Left cardiac atrium (tissue), 4 donors: ENCODE measurements at places on chromosomes 7 and 10. TPM values are rescaled to one million over a fixed set of nuclear protein-coding genes. Genes with fewer than 3 reads are reported as not detected.

The HOXA4 gene
- total RNA-seq = 1.0 TPM

The PDK4 gene
- total RNA-seq = 129 TPM

The BAIAP2L1 gene
- 2.4 TPM for total RNA-seq

The VAX1 gene
- not detected for total RNA-seq

The TAS2R41 gene
- not detected for total RNA-seq

The LMTK2 gene
- total RNA-seq = 28.4 TPM

The TMEM229A gene
- not detected for total RNA-seq

The TWIST1 gene
- total RNA-seq = 5.4 TPM

The NME8 gene
- not detected for total RNA-seq
